Adipocyte (in vitro differentiated cells): ENCODE measurements at places on chromosomes 11 and 22.

GRCh38 chr11:111577821-111578220, 24.4 kb upstream of the SIK2 start:
- DNase-seq, result no peak

- DNase-seq, result peak; percentile 62
Observed at GRCh38 chr22:42608823-42609361, 5.8 kb downstream of the POLDIP3 start.

- DNase-seq, result peak; percentile 18
Observed at GRCh38 chr11:27926486-27926885, 181.5 kb downstream of the KIF18A start.

DNA sequence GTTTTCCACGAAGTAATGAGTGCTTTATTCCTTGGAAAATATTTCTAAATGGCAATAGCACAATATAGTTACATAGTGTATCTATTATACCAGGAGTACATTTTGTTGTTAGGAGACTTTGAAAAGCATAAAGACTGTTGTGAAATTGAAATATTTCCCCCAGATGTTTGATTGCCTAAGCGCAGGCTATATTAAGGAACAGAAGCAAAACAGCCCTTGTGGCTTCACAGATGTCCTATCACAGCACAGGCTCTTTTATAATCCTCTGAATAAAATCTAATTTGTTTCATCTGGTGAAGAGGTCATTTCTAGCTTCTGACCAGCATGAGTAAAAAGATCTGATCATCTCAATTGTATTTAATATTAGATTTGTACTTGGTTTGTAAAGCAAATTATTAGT, 48.2 kb downstream of the BSX start:
- peak; percentile 6 for DNase-seq

GRCh38 chr22:41998361-41999261, at the start of gene WBP2NL:
WBP2NL (plus strand) TSS chr22:41998788; CDS start chr22:41998819, 31 bp downstream.
- DNase-seq, result peak; percentile 49

DNA sequence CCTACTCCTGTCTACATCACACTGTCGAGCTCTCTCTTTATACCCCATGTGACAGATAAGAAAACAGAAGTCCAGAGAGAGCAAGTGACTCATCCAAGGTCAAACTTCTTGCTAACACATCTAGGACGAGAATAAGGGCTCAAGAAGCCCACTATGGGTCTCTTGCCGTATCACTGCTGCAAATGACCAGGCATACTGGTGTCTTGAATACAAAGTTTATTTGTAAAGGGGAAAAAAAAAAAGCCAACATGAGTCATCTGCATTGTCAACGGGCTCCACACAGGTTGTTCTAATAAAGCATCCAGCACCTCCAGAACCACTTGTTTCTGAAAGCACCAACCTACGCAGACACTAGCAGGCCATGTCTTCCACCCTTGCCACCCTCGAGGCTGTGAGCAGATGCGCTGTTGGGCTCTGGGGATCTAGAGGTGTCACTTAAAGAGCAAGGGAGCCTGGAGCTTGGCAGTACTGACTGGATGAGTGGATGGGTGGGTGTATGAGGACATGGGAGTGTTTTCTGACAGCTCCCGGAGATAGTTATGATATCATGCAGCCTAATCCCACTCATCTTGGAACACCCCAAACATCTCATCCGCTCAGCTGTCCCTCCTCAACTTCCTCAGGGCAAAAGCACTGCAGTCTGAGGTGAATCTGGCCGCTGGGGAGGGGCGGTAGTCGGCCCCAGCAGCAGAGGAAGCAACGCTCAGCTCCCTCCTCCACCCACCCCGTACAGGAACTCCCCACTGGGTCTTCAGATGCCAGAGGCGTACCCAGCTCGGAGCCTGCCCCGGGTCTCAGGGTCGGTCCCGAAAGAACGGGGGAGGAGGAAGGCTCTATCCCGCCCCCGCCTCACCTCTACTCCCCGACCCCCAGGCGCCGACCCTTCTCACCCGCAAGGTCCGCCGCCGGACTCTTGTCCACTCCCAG, 1.0 kb downstream of the SMCO4 start:
- DNase-seq, result peak; percentile 64

- no peak for DNase-seq
Observed at GRCh38 chr11:1750481-1750839, at the start of gene IFITM10. IFITM10 (minus strand) TSS chr11:1750595; CDS start chr11:1750442, 153 bp downstream.

DNA sequence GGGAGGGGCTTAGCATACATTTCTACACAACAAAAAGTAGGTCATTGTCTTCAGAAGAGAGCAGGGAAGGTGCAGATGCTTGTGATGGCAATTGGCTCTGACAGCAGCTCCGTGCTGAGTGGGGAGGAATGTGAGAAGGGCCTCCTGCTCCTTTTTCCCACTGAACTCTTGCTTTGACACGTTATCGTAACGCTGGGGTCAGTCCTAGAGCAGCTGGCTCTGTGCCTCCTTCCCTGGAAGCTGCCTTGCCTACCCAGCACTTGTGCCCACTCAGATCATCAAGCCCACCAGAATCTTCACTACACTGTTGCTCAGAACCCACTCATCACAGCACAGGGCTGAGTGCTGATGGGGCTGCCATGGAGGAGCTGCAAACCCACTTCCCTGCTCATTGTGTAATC, 14.9 kb upstream of the NAV2 start:
- DNase-seq, result no peak

DNA sequence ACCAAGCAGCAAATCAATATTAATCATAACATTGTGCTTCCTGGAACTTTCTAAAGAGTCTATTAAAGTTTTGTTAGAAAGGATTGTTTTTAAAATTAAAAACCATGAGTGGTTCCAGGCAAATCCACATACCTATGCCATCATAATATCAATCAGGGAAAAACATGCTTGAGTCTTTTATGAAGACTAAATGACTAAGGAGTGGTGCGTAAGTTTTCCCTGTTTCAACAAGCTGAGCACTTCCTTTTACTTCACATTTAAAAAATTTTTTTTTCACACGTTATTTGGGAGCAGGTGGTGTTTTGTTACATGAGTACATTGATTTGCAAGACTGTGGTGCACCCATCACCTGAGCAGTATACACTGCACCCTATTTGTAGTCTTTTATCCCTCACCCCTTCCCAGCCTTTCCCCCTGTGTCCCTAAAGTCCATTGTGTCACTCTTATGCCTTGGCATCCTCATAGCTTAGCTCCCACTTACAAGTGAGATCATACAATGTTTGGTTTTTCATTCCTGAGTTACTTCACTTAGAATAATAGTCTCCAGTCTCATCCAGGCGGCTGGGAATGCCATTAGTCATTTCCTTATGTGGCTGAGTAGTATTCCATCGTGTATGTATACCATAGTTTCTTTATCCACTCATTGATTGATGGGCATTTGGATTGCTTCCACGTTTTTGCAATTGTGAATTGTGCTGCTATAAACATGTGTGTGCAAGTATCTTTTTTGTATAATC, 1190.3 kb upstream of the RAG2 start:
- DNase-seq, result peak; percentile 55

DNA sequence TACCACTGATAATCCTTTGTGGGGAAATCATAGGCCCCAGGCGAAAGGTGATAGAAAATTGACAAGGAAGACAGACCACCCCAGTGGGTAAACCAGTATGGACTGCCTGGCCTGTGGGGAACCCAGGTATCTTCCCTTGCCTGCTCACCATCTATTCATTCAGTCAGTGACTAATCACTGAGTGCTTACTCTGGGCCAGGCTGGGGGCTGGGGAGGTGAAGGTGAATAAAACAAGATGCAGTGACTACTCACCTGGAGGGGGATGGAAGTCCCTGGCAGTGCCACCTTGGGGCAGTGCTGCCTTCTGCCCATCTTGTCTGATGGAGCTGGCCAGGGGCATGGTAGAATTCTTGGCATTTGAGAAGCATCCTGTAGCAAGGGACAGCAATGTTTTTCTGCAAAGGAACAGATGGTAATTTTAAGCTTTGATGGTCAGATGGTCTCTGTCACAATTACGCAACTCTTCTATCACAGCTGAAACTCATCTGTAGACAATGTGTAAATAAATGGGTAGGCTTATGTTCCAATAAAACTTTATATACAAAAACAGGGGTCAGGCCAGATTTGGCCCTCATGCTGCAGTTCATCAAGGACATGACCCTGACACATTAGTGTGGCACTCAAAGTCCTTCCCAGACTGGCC, 4.6 kb downstream of the ISX start:
- DNase-seq, result no peak

DNA sequence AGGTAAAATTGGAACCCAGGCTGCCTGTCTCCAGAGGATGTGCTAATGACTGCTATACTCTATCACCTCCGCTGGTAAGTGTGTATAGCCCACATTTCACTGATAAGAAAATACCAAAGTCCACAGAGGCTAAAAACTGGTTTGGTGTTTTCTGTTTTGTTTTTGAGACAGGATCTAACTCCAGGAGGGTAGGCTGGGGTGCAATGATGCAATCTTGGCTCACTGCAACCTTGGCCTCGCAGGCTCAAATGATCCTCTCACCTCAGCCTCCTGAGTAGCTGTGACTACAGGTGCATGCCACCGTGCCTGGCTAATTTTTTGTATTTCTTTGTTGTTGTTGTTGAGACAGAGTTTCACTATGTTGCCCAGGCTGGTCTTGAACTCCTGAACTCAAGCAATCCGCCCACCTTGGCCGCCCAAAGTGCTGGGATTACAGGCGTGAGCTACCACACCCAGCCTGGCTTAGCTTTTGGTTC, 409.8 kb downstream of the LARGE1 start:
- no peak for DNase-seq

GRCh38 chr22:48253573-48253972, 1491.1 kb downstream of the TBC1D22A start:
- no peak for DNase-seq

DNA sequence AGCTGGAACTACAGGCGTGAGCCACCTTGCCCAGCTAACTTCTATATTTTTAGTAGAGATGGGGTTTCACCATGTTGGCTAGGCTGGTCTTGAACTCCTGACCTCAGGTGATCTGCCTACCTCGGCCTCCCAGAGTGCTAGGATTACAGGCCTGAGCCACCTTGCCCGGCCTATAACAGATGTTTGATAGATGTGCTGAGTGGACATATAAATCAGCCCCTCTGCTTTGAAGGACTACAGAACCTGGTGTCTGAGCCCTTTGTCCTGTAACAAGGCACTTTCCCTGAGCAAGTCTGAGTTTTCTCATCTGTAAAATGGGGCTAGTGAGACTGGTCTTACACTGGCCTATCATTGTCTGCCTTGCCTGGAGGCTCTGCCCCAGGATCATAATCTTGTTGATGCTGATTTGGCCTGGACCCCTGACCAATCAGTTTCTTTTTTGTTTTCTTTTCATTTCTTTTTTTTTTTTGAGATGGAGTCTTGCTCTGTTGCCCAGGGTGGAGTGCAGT, 7.0 kb downstream of the RIN1 start:
- DNase-seq, result no peak

- no peak for DNase-seq
Observed at GRCh38 chr11:117818041-117818873, 6.3 kb downstream of the FXYD2 start.

- DNase-seq, result no peak
Observed at GRCh38 chr11:17572359-17572690, 25.3 kb downstream of the OTOG start.

- DNase-seq, result no peak
Observed at GRCh38 chr22:42976217-42976933, 38.6 kb downstream of the PACSIN2 start.

DNA sequence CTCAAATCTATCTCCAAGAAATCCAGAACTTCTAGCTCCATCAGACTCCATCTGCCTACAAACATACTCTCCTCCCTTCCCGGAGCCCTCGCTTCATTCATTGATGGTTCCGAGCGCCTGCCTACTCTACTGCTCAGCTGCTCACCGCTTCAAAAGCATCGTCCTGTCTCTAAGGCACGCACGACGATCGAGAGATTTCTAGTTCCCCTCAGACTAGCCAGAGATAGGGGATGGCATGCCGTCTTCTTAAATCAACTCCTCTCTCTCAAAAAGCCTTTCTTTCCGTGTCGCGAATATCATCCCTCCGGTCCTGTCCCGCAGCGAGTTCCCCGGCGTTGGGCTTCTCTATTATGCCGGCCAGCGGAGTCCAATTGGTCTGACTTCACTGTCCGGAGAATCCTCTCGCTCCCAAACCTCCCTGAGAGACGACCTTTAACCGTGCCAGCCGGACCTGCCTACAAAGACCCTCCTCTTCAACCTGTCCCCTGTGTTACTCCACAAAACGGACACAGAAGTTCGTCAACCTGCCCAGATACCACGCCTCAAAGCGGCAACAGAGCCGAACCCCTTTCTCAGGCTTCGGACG, 592 bp downstream of the EEF1G start:
- DNase-seq, result peak; percentile 63

- no peak for DNase-seq
Observed at GRCh38 chr11:73636249-73636648, 10.1 kb upstream of the PLEKHB1 start.

DNA sequence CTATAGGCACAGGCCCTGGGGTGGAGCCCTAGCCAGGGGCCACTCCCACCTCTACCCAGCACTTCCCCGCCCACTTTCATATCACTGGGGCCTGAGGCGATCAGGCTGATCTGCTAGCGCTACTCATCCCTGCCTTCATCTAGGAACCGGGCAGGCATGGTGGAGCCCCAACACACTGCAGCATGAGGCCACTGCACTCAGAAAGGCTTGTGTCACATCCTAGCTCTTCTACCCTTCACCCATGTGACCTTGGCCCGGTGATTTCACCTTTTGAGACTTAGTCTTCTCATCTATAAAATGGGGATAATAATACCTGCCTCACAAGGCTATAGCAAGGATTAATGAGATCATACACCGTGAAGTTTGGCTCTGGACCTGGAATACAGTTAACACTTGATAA, 18.1 kb upstream of the GDPD5 start:
- DNase-seq, result no peak

- no peak for DNase-seq
Observed at GRCh38 chr11:127182586-127183203, 182.1 kb upstream of the KIRREL3 start.

GRCh38 chr11:118439646-118440045, 3.4 kb downstream of the KMT2A start:
- no peak for DNase-seq
